SK-N-DZ (cell line): ENCODE measurements at places on chromosomes 6 and 20.

DNA sequence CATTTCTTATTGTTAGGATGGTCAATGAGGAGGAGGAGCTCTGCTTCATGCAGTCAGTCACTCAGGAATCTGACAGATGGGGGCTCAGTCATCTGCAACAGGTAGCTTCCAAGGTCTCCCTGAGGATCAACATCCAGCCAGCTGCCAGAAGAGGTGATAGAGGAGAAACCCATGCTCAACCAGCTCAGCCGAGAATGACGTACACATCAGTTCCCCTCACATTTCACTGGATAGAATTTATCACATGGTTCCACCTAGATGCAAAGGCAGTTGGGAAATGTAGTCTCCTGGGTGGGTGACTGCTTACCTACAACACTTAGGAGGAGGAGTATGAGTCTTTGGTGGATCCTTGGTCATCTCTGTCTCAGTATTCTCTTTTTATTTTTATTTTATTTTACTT, 144.5 kb downstream of the CEBPB start:
- peak; percentile 58 for DNase-seq

GRCh38 chr6:18676548-18676947, 289.4 kb downstream of the RNF144B start:
- DNase-seq, result no peak

DNA sequence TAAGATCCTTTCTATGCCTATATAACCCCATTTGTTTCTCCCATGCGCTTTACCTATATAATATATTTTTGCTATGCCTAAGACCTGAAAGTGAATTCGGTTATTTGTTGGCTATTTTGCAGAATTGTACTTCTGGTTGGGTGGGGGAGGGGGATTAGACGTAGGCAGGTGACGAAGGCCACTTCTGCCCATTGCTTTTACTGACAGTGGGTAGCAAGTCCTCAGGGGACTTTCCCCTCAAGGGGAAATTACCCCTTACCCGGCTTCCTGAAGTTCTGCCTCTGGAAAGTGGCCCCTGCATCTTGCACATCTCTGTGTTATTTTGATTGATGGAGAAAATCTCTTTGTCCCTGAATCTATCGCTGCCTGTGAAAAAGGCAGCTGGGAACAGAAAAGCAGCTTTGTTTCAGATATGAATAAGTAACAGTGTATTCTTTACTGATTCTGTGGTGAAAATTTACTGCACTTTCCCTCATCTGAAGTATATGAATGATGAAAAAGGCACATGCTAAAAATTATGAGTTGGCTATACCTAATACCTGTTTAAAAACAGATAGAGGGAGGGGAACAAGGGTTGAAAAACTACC, 133.9 kb downstream of the UTRN start:
- DNase-seq, result no peak

DNA sequence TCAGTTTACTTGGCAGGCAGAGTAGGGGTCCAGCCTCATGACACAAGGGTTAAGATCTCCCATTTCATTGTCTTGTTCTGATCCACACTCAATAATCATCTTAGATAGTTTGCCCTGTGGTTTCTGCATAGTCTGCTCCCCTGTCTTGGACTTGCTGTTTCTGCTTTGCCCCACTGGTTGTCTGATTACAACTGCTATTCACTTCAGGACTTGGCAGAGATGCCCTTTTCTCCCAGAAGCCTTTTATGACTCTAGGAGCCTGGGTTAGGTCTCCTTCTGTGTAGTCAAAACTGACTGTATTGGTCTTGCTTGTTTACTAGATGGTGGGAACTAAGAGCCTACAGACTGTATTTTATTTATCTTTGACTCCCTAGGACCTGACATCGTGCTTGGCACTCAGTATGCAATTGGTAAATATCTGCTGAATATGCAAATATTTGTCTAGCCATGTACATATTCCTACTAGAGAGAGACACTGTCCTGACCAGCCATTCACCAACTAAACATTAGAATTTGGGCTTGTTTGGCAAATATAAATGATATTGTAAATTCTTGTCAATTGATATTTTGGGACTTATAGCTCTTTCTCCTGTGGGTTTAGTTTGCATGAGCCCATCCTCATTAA, 165.9 kb upstream of the KCNK16 start:
- no peak for DNase-seq

DNA sequence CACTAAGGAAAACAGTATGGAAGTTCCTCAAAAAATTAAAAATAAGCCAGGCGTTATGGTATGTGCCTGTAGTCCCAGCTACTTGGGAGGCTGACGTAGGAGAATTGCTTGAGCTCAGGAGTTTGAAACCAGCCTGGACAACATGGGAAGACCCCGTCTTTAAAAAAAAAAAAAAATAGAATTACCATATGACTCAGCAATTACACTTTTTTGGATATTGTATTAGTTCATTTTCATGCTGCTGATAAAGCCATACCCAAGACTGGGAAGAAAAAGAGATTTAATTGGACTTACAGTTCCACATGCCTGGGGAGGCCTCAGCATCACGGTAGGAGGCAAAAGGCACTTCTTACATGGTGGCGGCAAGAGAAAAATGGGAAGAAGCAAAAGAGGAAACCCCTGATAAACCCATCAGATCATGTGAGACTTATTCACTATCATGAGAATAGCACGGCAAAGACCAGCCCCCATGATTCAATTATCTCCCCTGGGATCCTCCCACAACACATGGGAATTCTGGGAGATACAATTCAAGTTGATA, 10.8 kb upstream of the SMIM29 start:
- no peak for DNase-seq

DNA sequence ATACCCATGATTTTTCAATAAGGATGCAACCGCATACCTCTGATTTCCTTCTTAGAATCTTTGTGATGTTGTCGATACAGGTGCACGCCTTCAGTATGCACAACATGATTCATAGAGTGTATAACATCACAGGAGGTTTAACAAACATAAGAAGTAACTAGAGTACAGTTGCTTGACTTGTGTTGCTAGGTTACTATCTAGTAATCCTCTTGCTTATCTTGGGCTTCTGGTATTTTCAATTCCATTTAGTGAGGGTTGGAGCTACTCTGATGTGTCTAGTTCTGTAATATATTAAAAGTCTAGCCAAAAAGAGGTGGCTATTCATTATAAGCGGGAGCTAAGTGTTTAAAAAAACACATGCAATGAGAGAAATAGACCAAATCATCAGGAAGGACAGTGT, 85.5 kb upstream of the TENT5A start:
- DNase-seq, result peak; percentile 41

DNA sequence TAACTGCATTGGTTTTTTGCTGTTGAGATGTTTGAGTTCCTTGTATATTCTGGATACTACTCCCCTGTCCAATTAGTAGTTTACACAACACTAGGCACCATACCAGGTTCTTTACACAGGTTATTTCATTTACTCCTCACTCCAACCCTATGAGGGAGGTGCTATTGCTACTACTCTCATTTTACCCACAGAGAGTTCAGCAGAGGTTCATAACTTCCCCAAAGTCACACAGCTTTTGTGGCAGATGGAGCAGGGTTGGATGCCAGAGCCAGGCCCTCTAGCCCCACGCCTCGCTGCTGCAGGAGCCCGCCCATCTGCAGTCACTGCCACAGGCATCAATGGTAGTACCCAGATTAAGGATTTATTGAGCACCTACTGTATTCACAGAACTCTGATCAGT, 61.7 kb upstream of the MAP3K4 start:
- no peak for DNase-seq

GRCh38 chr6:52505726-52506409, 71.0 kb downstream of the TRAM2 start:
- DNase-seq, result no peak

- DNase-seq, result no peak
Measured at GRCh38 chr20:57849521-57850215, 139.9 kb upstream of the PMEPA1 start.

DNA sequence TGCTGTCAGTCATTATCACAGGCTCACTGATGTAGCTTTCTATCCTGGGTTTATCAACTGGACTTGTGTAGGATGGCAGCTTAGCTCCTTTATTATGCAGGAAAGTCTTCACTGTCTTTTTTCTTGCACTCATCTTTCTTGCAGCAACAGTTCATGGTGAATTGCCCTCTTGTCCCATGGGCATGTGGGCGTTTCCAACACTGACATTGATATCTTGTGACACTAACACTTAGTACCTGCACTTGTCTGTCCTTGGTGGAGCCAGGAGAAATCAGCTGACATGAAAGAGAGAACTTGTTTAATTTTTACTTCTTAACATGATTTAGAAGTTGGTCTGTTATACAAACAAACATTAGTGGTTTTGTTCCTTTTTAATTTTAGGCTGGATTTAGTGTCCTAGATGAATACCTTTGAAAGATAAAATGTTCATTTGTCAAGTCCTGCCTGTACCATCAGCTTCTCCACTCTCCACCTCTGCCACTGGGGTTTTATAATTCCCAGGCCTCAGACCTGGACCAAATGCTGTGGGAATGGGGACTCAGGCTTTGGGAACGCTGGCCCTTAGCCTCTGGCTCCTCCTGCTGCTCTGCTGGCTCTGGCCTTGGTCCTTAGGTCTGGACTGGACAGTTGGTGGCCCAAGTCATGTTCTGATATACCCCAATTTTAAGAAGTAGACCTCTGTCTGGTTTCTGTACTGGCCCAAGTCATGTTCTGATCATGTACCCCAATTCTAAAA, 161.0 kb upstream of the LAMP5 start:
- no peak for DNase-seq

DNA sequence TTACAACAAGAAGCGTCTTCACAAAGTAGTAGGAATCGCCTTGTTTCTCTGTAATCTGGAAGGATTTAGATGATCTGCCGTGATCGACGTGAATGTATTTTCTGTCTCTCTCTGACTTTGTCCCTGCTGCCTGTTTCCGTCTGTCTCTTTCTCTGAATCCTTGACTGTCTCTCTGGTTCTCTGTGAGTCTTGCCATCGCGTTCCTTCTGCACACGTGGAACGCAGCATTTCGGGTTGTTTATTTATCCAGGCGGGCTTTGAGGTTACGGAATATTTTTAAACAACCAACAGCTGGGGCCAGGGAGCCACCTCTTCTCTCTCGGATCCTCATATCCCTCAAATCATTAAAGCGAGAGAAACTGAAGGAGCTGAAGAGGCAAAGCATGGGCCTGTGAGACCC, 215.9 kb downstream of the ZDHHC14 start:
- no peak for DNase-seq
